ENCODE measurements at places on chromosomes 16 and 17.

GRCh38 chr16:1345087-1345486 lies 6.6 kb downstream of the TSR3 start:
- no peak for DNase-seq

DNA sequence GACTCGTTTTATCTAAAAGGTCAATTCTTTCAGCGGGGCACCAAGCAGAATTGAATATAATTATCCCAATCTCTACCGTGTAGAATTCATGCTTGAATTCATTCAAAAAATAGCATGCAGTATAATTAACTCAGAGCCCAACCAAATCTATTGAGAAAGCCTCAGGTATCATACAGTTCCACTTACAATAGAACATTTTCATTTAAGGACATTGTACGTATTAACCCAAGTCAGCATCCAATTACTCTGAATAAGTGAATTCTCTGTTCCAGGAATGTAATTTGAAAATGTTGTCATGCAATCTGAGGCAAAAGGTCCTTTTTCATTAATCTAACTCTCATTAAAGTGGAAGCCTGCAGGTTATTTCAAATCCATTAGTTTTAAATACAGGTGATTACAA lies 78.5 kb downstream of the SALL1 start:
- no peak for DNase-seq

DNA sequence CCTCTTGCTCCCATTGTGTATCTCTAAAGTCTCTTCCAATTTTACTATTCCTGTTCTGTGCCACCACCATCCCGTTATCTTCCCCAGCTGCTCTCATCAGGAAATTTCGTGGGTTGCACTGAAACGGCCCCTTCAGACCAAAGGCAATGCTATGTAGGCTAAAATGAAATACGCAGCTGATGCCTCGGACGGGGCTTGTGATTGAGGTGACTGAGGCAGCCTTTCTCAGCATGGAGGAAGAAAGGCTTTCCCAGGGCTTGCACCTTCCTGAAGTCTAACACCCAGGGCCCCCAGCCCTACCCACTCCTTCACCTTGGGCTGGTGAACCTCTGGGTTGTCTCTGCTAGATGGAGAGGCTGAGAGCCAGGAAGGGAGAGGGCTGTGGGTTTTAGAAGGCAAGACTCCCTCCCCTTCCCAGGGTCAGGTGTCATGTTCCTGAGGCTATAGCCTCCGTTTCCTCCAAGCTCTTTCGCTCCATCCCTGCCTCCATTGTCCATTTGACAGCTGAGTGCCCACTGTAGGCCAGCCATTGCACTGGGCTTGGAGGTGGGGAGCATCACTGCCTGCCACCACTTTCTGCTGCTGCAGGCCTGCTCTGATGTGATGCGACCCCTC lies 7.8 kb downstream of the CCDC200 start:
- DNase-seq, result no peak

- DNase-seq, result peak; percentile 93
Observed at GRCh38 chr17:75785016-75785890, 647 bp downstream of the UNK start.

GRCh38 chr16:85749771-85750145 lies 1.1 kb downstream of the C16orf74 start:
- DNase-seq, result no peak

DNA sequence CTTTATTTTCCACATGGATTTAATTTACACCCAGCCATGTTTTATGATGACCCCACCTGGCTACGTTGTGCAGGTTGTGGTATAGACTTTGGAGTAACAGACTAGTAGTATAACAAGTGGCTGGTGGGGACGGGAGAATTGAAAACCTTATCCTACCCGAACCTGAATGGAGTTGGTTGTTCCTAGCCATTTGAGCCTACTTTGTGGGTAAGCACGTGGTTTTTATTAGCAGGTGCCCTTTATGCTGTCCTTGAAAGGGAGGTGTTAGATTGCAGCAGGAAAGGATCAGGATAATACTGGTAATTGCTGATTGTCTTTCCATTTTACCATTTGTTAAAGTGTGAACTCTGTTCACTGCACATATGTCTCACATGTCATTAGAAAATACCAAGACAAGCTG lies 31.9 kb upstream of the PHAF1 start:
- DNase-seq, result no peak

GRCh38 chr16:386641-387156 lies 4.9 kb upstream of the PGAP6 start:
- DNase-seq, result no peak

DNA sequence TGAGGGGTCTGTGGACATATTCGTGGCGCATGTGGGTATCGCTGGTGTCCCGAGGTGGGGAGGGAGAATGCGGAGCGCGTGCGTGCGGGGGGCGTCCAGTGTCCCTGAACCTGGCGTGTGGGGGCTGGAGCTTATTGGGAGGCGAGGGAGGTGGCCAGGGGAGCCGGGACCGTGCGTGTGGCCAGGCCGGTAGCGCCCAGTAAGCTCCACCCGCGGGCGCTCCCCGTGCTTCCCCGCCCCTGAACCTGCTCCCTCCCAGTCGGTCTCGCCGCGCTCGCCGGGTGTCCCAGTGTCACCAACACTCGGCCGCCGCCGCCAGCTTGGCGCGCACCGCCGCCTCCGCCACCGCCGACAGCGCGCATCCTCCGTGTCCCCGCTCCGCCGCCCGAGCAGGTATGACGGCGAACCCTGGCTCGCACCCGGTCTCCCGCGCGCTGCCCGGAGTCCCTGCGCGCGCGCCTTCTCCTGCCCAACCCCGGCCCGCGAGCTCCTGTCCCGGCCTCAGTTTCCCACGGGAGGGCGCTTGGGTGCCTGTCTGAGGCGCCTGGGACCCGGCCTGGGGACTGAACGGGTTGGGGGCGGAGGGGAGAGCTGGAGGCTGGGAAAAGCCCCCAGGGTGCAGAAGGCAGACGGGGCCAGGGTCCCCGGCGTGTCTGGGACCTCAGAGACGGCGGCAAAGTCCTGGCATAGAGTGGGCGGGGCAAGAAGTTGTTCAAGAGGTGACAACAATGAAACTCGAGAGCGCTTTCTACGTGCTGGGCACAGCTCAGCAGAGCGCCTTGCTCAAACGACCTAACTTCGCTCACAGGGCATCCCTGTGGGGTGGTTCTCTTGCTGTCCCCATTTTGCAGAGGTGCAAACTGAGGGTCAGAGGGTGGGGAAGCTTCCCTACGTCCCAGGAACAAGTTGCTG lies at the start of gene SCNN1B:
Gene SCNN1B (plus strand): TSS at position 258 of the 912 bp plus-strand sequence. CDS start 46,298 bp downstream, outside the sequence.
- no peak for DNase-seq

- DNase-seq, result no peak
Observed at GRCh38 chr16:27346819-27347218, 33.0 kb downstream of the IL4R start.

DNA sequence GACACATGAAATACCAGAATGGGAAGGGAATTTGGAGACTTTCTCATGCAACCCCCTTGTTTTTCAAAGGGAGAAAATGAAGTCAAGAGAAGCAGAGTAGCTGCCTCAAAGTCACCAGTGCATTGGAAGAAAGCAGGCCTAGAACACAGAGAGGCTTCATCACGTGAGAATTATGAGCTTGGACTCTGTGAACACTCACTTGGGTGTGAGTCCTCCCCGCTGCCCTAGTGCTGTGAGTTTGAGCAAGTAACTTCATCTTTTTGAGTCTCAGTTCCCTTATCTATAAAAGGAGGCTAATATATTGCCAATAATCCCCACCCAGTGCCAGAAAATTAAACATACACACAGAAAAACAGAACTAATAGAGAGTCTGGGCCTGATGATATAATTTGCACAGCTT lies 315.8 kb downstream of the XYLT1 start:
- no peak for DNase-seq

DNA sequence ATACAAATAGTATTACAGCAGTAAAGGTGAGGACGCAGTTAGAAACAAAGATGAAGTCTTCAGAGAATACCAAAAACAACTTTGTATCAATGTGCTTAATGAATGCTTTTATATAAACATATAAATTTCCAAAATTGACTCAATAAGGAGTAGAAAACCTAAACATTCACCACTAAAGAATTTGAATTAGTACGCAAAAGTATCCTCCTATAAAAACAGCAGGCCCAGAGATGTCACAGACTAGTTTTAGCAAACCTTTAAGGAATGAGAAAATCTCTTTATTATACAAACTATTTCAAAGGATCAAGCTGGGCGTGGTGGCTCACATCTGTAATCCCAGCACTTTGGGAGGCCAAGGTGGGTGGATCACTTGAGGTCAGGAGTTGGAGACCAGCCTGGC lies 86.2 kb downstream of the OR1D5 start:
- DNase-seq, result no peak

Data from left lobe of liver (tissue), 2 donors.